ENCODE measurements at places on chromosomes 11 and 22. TPM values are rescaled to one million over a fixed set of nuclear protein-coding genes. Genes with fewer than 3 reads are reported as not detected.

GRCh38 chr11:110777775-110778174 is 65.5 kb upstream of the ARHGAP20 start:
- H3K4me3 ChIP-seq, result no peak overlapping the region
- no peaks in the 10 kb centered on the region for H3K36me3 ChIP-seq
- no peaks in the 10 kb centered on the region for H3K27me3 ChIP-seq

The ATG2A gene
- total RNA-seq, result 35.0 TPM

- peak overlapping the region; percentile 95 for H3K4me3 ChIP-seq
- no peak for DNase-seq
- peaks cover 38% of the 10 kb centered on the region for H3K4me1 ChIP-seq
- H3K36me3 ChIP-seq, result peaks cover 8% of the 10 kb centered on the region
- H3K27me3 ChIP-seq, result no peaks in the 10 kb centered on the region
These were observed 815 bp downstream of the EHD1 start for GRCh38 chr11:64877390-64878222.

The RAG1 gene
- total RNA-seq, result 1.00 TPM

DNA sequence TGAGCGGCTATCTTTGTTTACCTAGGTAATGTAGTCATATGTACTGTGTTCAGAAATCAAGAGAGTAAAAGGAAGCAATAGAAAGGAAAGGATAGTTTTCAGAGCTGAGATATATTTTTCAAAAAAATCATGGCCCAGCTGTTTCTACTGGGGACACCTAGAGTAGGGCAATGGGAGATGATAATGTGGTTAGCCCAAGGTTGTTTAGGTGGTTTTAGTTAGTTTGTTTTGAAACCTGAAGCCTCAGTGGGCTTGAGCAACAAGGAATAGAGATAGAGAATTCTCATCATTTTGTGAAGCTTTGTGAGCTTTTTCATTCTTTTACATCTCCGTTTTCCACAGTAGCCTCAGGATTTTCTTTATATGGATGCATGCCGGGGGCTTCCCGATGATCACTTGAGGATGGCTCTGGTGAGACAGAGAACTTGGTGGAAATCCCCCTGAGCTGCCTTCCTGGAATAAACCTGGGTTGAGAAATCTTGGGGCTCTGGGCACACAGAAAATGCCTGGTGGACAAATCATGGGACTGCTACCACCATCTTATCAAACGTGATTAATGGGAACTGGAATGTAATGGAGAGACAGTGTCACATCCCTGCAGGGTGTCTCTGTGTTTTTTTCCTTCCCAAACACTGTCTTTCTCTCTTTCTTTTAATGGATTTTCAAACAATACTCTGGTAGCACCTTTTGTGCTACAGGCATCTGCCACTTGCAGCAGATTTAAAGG is 49.0 kb downstream of the ARHGAP42 start:
- no peaks in the 10 kb centered on the region for H3K27me3 ChIP-seq
- no peak for DNase-seq
- peak overlapping the region; percentile 46 for H3K27ac ChIP-seq
- H3K4me3 ChIP-seq, result no peak overlapping the region
- H3K36me3 ChIP-seq, result peaks cover 2% of the 10 kb centered on the region

GRCh38 chr11:101031713-101032112 is 97.9 kb downstream of the PGR start:
- H3K36me3 ChIP-seq, result no peaks in the 10 kb centered on the region
- no peak overlapping the region for H3K4me3 ChIP-seq
- H3K4me1 ChIP-seq, result peaks cover 4% of the 10 kb centered on the region
- no peak for DNase-seq
- H3K27ac ChIP-seq, result no peak overlapping the region
- no peaks in the 10 kb centered on the region for H3K27me3 ChIP-seq

The CEP164 gene
- total RNA-seq, result 61.3 TPM

The DCHS1 gene
- 54.7 TPM for total RNA-seq

- no peak overlapping the region for H3K4me3 ChIP-seq
- no peaks in the 10 kb centered on the region for H3K36me3 ChIP-seq
- H3K4me1 ChIP-seq, result no peaks in the 10 kb centered on the region
- no peak overlapping the region for H3K27ac ChIP-seq
- peaks cover 9% of the 10 kb centered on the region for H3K27me3 ChIP-seq
These were observed 35.3 kb downstream of the GALNT18 start for GRCh38 chr11:11586465-11586864.

The HSCB gene
- total RNA-seq, result 18.5 TPM

DNA sequence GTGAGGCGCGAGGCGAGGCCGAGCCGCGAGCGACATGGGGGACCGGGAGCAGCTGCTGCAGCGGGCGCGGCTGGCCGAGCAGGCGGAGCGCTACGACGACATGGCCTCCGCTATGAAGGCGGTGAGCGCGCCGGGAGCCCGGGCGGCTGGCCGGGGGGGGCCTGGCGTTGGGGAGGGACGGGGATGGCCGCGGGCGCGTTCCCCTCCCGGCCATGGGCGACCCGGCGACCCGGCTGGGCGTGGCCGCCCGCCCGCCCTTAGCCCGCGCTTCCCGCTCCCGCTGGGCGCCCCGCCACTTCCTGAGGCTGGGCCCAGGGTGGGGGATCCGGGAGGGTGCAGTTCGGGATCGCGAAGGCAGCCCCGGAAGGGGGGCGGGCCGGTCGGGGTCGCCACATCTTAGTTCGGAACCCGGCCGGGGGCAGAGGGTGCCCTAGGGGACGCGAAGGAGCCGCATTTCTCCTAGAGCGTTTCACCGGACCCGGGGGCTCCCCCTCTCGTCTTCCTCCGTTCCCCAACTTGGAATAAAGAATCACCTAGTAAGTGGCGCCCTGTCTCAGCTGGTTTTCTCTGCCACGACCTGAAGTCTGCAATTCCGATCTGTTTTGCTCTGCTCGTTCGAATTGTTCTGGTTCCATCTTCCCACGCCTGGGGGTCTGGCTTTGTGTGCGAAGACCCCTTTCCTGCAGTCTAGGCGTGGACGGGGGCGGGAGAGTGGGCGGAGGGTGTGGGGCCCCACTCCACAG is 536 bp downstream of the YWHAH start:
- no peak overlapping the region for H3K27ac ChIP-seq
- H3K36me3 ChIP-seq, result peaks cover 12% of the 10 kb centered on the region
- no peak for DNase-seq
- peaks cover 6% of the 10 kb centered on the region for H3K4me1 ChIP-seq
- peaks cover 7% of the 10 kb centered on the region for H3K27me3 ChIP-seq
- H3K4me3 ChIP-seq, result peak overlapping the region; percentile 89

DNA sequence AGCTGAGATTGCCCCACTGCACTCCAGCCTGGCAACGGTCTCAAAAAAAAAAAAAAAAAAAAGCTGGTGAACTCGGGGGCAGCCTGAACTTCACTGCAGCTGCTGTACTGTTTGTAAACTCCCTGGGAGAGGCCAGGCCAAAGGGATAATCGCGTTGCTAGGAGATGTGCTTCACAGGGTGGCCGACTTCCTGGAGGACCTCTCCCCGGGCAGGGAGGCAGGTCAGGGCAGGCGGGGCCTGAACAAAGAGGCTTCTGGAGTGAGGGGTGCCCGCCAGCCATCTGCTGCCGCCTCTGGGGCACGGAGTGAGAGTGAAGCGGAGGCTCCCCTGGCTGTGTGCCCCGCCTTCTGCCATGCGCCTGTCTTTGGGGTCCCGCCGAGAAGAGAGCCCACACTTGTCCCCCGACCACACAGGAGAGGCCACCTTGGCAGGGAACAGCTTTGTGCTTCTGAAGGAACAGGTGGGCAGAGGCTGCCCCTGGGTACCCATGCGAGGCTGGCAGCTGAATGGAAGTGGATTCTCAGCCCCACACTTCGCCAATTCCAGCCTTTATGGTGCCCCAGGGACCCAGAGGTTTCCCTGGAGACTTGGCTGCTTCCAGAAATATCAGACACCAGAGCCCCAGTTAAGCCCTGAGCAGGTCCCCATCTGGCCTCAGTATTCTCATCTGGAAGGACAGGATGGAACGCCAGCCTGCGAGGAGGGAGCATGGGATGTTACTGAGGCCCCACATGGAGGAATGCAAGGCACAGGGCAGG is 29.6 kb downstream of the TMEM184B start:
- peaks cover 35% of the 10 kb centered on the region for H3K4me1 ChIP-seq
- no peaks in the 10 kb centered on the region for H3K27me3 ChIP-seq
- peak overlapping the region; percentile 83 for H3K27ac ChIP-seq
- peaks cover 17% of the 10 kb centered on the region for H3K36me3 ChIP-seq

- H3K36me3 ChIP-seq, result no peaks in the 10 kb centered on the region
- H3K4me3 ChIP-seq, result no peak overlapping the region
- H3K27me3 ChIP-seq, result peaks cover 3% of the 10 kb centered on the region
- H3K27ac ChIP-seq, result no peak overlapping the region
These were observed 22.6 kb upstream of the CTSC start for GRCh38 chr11:88360141-88360540.

DNA sequence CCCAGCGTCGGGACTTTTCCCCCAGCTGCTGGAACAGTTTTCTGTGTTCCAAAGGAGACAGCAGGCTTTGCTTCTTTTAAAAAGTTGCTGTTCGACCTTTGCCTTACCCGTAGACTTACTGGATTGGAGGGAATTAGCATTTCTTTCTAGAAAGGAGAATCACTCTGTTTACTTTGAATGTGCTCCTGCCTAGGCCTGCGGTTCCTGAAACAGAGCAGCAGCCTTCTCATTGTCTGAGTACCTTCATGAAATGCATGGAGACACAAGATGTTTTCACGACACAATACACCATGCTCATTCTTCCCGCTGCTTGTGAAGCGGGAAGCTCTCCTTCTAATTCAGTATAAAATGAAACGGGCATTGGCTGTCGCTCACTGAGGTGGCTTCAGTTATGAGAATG is 196.2 kb downstream of the TBC1D22A start:
- H3K36me3 ChIP-seq, result no peaks in the 10 kb centered on the region
- H3K4me1 ChIP-seq, result no peaks in the 10 kb centered on the region

- DNase-seq, result peak; percentile 56
- H3K36me3 ChIP-seq, result no peaks in the 10 kb centered on the region
- H3K27ac ChIP-seq, result peak overlapping the region; percentile 96
- peak overlapping the region; percentile 7 for H3K4me3 ChIP-seq
- no peaks in the 10 kb centered on the region for H3K27me3 ChIP-seq
These were observed 15.2 kb upstream of the CDC42EP1 start for GRCh38 chr22:37544955-37545702.

GRCh38 chr11:819943-820649 is 1.4 kb downstream of the PNPLA2 start:
- peak; percentile 60 for DNase-seq
- H3K4me1 ChIP-seq, result peaks cover 4% of the 10 kb centered on the region
- H3K4me3 ChIP-seq, result peak overlapping the region; percentile 77
- no peaks in the 10 kb centered on the region for H3K27me3 ChIP-seq
- H3K36me3 ChIP-seq, result peaks cover 4% of the 10 kb centered on the region

GRCh38 chr11:103051151-103051801 is 40.7 kb downstream of the DCUN1D5 start:
- H3K27ac ChIP-seq, result no peak overlapping the region
- no peak overlapping the region for H3K4me3 ChIP-seq
- H3K27me3 ChIP-seq, result peaks cover 3% of the 10 kb centered on the region
- DNase-seq, result no peak
- peaks cover 1% of the 10 kb centered on the region for H3K36me3 ChIP-seq

GRCh38 chr11:11532574-11532973 is 89.2 kb downstream of the GALNT18 start:
- H3K4me3 ChIP-seq, result no peak overlapping the region
- no peaks in the 10 kb centered on the region for H3K4me1 ChIP-seq
- DNase-seq, result no peak
- no peaks in the 10 kb centered on the region for H3K27me3 ChIP-seq

- H3K27ac ChIP-seq, result no peak overlapping the region
- H3K27me3 ChIP-seq, result no peaks in the 10 kb centered on the region
- DNase-seq, result no peak
These were observed 70.1 kb downstream of the C2CD3 start for GRCh38 chr11:74100735-74101134.

The ANO9 gene
- total RNA-seq, result 31.0 TPM

The ANGPTL5 gene
- not detected for total RNA-seq

- no peak overlapping the region for H3K27ac ChIP-seq
- peaks cover 2% of the 10 kb centered on the region for H3K4me1 ChIP-seq
- peaks cover 9% of the 10 kb centered on the region for H3K36me3 ChIP-seq
- DNase-seq, result no peak
- H3K27me3 ChIP-seq, result no peaks in the 10 kb centered on the region
These were observed 23.1 kb downstream of the CBL start for GRCh38 chr11:119229288-119229672.

GRCh38 chr11:110497231-110497978 is 67.7 kb downstream of the FDX1 start:
- no peaks in the 10 kb centered on the region for H3K27me3 ChIP-seq
- no peak overlapping the region for H3K4me3 ChIP-seq
- H3K27ac ChIP-seq, result no peak overlapping the region
- DNase-seq, result no peak
- no peaks in the 10 kb centered on the region for H3K4me1 ChIP-seq

- H3K36me3 ChIP-seq, result no peaks in the 10 kb centered on the region
- no peaks in the 10 kb centered on the region for H3K27me3 ChIP-seq
- no peak for DNase-seq
- H3K4me1 ChIP-seq, result peaks cover 11% of the 10 kb centered on the region
- H3K4me3 ChIP-seq, result no peak overlapping the region
These were observed 29.3 kb downstream of the RTN3 start for GRCh38 chr11:63710476-63711217.

GRCh38 chr11:122816761-122817520 is 21.4 kb upstream of the CRTAM start:
- H3K27ac ChIP-seq, result no peak overlapping the region
- peaks cover 2% of the 10 kb centered on the region for H3K36me3 ChIP-seq
- no peak overlapping the region for H3K4me3 ChIP-seq
- peaks cover 12% of the 10 kb centered on the region for H3K27me3 ChIP-seq

GRCh38 chr11:62394825-62395538 is 23.9 kb upstream of the SCGB1A1 start:
- H3K27ac ChIP-seq, result peak overlapping the region; percentile 13
- no peaks in the 10 kb centered on the region for H3K36me3 ChIP-seq
- H3K27me3 ChIP-seq, result no peaks in the 10 kb centered on the region
- DNase-seq, result no peak
- peaks cover 19% of the 10 kb centered on the region for H3K4me1 ChIP-seq

- H3K4me3 ChIP-seq, result no peak overlapping the region
- H3K27me3 ChIP-seq, result no peaks in the 10 kb centered on the region
- no peaks in the 10 kb centered on the region for H3K4me1 ChIP-seq
- H3K27ac ChIP-seq, result no peak overlapping the region
- peaks cover 2% of the 10 kb centered on the region for H3K36me3 ChIP-seq
These were observed 323.3 kb upstream of the PDGFD start for GRCh38 chr11:104487046-104487806.

The LRP4 gene
- total RNA-seq, result 11.0 TPM

The NPTXR gene
- 4.7 TPM for total RNA-seq

GRCh38 chr11:95103701-95104100 is 14.1 kb downstream of the ENDOD1 start:
- H3K36me3 ChIP-seq, result no peaks in the 10 kb centered on the region
- H3K27ac ChIP-seq, result peak overlapping the region; percentile 56
- H3K4me3 ChIP-seq, result no peak overlapping the region
- H3K27me3 ChIP-seq, result peaks cover 5% of the 10 kb centered on the region

The WBP2NL gene
- total RNA-seq, result not detected

GRCh38 chr11:117299351-117300282 is 8.5 kb downstream of the BACE1-AS start:
- no peaks in the 10 kb centered on the region for H3K36me3 ChIP-seq
- DNase-seq, result peak; percentile 50
- H3K4me1 ChIP-seq, result peaks cover 61% of the 10 kb centered on the region
- no peaks in the 10 kb centered on the region for H3K27me3 ChIP-seq
- peak overlapping the region; percentile 63 for H3K4me3 ChIP-seq

The KCNK7 gene
- 1.7 TPM for total RNA-seq

GRCh38 chr11:92826136-92826535 is 143.3 kb upstream of the MTNR1B start:
- H3K27me3 ChIP-seq, result no peaks in the 10 kb centered on the region
- no peak for DNase-seq
- no peak overlapping the region for H3K4me3 ChIP-seq
- H3K27ac ChIP-seq, result no peak overlapping the region
- H3K36me3 ChIP-seq, result no peaks in the 10 kb centered on the region

GRCh38 chr22:25014896-25015755 is 62.6 kb downstream of the KIAA1671 start:
- H3K27ac ChIP-seq, result no peak overlapping the region
- DNase-seq, result no peak
- H3K4me3 ChIP-seq, result no peak overlapping the region
- H3K36me3 ChIP-seq, result peaks cover 24% of the 10 kb centered on the region

All from progenitor cell of endocrine pancreas (in vitro differentiated cells).